Stimulated activated CD4-positive, alpha-beta T cell treated with anti-CD3 and anti-CD28 coated beads, Interleukin-12 subunit alpha, Interleukin-12 subunit beta, amount 100 ng/mL, for 4 hours (primary cell): ENCODE measurements at places on chromosomes 11 and 22.

GRCh38 chr11:67504950-67505581 is at the start of gene PITPNM1:
Gene PITPNM1, minus strand, starts transcription at chr11:67505363. Its CDS starts 1,183 bp downstream, at chr11:67504180.
- peak; percentile 79 for DNase-seq

- DNase-seq = no peak
These were observed 1281.8 kb upstream of the TENM4 start for GRCh38 chr11:80722629-80723028.

GRCh38 chr22:45207981-45208664 is 32.6 kb downstream of the KIAA0930 start:
- no peak for DNase-seq

DNA sequence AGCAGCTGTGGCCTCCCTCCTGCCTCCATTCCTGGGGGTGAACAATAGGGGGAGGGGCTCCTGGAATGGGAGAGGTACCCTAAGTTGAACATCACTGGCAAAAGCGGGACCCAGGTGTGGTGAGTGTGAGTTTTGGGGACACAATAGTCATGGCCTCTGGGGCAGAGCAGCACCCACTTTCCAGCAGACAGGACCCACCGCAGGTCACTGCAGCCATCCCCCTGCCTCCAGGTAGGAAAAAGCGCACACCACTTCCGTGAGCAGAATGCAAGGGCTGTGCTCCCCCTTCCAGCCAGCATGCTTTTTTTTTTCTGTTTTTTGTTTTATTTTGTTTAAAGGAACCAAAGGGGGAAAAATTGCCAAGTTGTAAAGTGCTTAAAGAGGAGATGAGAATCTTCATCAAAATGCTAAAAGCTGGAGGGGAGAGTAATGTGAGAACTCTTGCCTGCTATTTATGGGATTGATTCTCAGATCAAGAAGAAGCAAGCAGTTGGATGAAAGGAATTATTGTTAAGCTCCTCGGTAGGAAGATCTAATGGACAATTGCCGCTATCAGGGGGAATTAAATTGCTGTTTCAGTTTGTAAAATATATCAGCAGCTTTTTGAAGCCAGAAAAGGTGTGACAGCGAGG is 152.9 kb downstream of the FEZ1 start:
- DNase-seq = no peak

DNA sequence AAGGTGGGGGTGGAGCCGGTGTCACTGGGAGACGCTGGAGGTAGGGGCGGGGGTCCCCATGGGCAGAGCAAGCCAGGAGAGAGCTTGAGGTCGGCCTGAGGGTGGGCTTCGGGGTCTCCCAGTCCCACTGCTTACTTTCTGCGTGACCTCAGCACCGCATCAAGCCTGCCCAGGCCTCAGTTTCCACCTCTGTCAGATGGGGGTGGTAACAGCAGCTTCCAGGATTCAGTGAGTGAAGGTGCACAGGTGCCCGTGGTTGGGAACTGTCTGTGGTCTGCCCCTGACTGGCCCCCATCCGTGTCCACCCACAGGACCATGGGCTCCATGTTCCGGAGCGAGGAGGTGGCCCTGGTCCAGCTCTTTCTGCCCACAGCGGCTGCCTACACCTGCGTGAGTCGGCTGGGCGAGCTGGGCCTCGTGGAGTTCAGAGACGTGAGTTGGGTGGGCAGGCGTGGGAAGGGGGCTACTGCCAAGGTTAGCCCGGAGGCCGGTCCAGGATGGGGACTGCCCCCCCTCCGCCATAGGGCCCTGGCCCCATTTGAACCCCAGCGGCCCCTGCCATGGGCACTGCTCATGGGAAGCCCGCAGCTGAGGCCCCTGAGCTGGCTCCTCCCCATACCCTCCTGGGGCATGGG is 2.2 kb downstream of the TCIRG1 start:
- DNase-seq = no peak

DNA sequence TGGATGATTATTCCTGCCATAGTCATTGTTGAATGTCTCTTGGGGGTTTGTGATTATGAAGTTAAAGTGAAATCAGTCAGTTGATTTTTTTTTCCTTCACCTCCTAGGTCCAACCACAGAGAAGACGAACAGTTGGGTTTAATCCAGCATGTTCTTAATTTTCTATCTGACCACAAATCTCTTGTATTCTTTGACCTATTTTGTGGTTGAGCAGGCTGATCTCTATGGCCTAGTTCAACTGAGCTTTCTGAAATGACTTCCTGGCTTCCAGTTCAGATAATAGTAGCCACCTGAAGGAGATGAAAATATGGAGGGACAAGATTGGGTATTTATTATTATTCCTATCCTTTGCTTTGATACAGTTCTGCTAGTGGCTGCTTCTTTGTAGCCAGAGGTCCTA is 5.2 kb upstream of the OR56A5 start:
- DNase-seq = no peak
